ENCODE measurements at places on chromosomes 1 and 21. TPM values are rescaled to one million over a fixed set of nuclear protein-coding genes. Genes with fewer than 3 reads are reported as not detected.

LORICRIN gene
- not detected for total RNA-seq

PTGFR gene
- 222 TPM for total RNA-seq

S100A5 gene
- not detected for total RNA-seq

ANGPTL1 gene
- total RNA-seq: 1.1 TPM

AMY2B gene
- 10.3 TPM for total RNA-seq

COL8A2 gene
- total RNA-seq: 38.0 TPM

LHX8 gene
- total RNA-seq: not detected

APCS gene
- total RNA-seq: not detected

AIM2 gene
- not detected for total RNA-seq

FMN2 gene
- total RNA-seq: 12.8 TPM

FAM89A gene
- total RNA-seq: 11.5 TPM

CD5L gene
- total RNA-seq: not detected

TMEM269 gene
- total RNA-seq: under 0.01 TPM

OR1C1 gene
- total RNA-seq: not detected

SPRR2G gene
- total RNA-seq: not detected

PWP2 gene
- 6.4 TPM for total RNA-seq

PCAT6 gene
- total RNA-seq: not detected

HFM1 gene
- 0.49 TPM for total RNA-seq

RPS27 gene
- 1,008 TPM for total RNA-seq

NDC1 gene
- total RNA-seq: 6.7 TPM

WNT4 gene
- 0.36 TPM for total RNA-seq

INTS7 gene
- total RNA-seq: 25.5 TPM

Measured in hair follicle dermal papilla cell (primary cell).